ENCODE measurements at places on chromosomes 1 and 21.

GRCh38 chr21:36422279-36423098 is 37.3 kb downstream of the CHAF1B start:
- peak; percentile 22 for DNase-seq

DNA sequence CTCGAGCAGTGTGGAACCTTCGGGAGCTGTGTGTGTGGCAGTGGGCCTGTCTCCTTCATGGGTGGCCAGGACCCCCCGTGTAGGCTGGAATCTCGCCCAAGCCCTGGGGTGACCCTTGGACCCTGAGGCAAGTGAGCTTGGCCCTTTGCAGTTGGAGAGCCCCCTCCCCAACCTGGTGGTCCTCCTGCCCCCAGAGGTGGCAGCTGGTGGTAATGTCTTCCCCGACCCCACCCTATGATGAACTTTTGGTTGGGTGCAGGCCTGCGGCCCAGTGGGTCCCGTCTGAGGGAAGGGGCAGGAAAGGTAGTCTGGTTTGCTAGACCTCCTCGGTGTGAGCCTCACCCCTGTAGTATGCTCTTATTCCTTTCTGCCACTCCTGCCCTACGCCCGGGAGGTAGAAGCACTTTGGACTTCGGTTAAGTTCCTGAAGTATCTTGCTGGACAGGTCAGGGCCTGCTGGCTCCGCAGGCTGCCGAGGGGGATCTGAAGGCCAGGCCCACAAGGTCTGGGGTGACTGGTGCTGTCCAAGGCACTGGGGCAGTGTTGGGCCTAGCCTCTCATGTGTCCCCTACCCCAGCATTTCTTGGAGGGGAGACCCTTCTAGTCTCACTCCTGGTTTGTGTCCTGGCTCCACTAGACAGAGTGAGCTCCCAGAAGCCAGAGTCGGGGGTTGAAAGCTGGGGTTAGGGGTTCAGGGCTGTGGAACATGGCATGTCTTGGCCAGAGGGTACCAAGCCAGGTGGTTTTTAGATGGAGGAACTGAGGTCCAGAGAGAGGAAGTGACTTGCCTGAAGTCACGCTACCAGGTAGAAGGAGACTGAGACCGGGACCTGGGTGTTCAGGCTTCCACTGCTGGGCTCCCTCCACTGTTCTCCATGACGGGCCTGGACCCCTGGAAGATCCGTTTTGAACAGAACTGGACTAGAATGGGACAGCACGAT is 1.8 kb downstream of the ZNF362 start:
- no peak for DNase-seq

DNA sequence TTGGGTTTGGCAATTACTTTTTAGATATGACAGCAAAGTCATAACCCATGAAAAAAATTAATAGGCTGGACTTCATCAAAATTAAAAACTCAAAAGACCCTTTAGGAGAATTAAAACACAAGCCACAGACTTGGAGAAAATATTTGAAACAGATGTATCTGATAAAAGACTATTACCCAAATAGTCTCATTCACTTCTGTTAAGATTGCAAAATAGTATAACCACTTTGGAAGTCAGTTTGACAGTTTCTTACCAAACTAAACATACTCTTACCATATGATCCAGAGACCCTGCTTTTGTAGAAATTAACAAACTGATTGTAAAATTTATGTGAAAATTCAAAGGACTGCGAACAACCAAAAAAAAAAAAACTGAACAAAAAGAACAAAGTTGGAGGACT is 32.5 kb upstream of the SLC44A3 start:
- no peak for DNase-seq

GRCh38 chr1:159077120-159077961 is 775 bp upstream of the AIM2 start:
- no peak for DNase-seq

DNA sequence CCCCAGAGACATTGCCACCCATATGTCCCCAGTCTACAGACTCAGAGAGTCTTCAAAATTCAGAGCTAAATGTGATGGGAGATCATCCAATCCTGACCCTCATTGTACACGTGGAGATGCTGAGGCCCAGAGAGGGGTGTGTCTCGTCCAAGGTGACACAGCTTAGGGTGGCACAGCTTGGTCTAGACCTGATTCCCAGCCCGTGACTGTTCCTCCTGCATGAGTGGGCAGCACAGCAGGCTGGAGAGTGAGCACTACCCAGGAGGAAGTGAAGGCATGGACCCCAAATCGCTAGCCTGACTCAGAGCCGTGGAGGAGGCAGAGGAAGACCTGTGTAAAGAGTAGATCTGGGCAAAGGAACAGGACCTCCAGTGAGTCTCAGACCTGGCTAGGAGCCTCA is 16.4 kb downstream of the S100A7 start:
- no peak for DNase-seq
